Astrocyte of the hippocampus (primary cell): ENCODE measurements at places on chromosomes 6 and 20.

GRCh38 chr20:43920797-43921196 is 6.1 kb downstream of the TOX2 start:
- DNase-seq = no peak

- DNase-seq = no peak
These were observed 50.0 kb upstream of the PLCB1 start for GRCh38 chr20:8082025-8082424.

GRCh38 chr20:59620860-59621505 is 16.6 kb downstream of the PHACTR3 start:
- DNase-seq = no peak

GRCh38 chr20:2859330-2860121 is 13.8 kb upstream of the PTPRA start:
- peak; percentile 50 for DNase-seq

- no peak for DNase-seq
These were observed 706 bp upstream of the SNX14 start for GRCh38 chr6:85594197-85594930.

GRCh38 chr6:169854813-169855212 is 103.4 kb downstream of the ERMARD start:
- no peak for DNase-seq

- DNase-seq = peak; percentile 34
These were observed 17.4 kb upstream of the PRDM13 start for GRCh38 chr6:99589290-99589672.

DNA sequence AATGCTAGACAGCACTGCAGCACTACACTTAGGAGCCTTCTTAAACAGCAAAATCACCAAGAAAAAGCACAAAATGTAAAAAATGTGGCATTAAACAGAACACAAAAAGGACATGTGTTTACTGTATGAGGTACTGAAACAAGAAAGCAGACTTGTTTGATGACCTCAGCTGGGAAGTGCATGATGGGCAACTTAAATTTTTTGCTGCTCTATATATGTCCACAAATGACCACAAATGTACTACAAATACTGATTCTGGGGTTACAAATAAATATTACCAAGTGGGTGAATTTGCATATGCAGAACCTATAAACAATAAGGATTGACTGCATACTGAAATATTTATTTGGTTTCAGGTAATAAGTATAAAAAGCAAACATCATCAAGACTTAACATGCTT is 13.1 kb downstream of the RAB23 start:
- no peak for DNase-seq

- no peak for DNase-seq
These were observed 17.5 kb downstream of the VAPB start for GRCh38 chr20:58406422-58407001.

- no peak for DNase-seq
These were observed 37.0 kb upstream of the PXDC1 start for GRCh38 chr6:3788408-3789017.

- DNase-seq = no peak
These were observed 33.4 kb upstream of the CCR6 start for GRCh38 chr6:167089243-167090142.

DNA sequence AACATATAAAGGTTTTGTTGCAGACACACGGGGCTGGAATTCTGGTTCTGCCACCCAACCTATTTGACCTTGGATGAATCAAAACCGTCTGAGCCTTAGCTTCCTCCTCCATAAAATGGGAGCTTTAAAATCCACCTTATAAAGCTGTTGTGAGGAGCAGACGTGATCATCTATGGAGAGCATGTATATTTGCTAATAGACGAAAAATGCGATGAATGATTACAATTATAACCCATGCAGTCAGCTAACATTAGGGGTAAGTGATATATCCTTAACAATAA is 586 bp upstream of the NUP153 start:
- no peak for DNase-seq

GRCh38 chr6:4008324-4009047 is 70.5 kb downstream of the FAM217A start:
- peak; percentile 72 for DNase-seq

GRCh38 chr6:169792306-169793015 is 41.0 kb downstream of the ERMARD start:
- no peak for DNase-seq

DNA sequence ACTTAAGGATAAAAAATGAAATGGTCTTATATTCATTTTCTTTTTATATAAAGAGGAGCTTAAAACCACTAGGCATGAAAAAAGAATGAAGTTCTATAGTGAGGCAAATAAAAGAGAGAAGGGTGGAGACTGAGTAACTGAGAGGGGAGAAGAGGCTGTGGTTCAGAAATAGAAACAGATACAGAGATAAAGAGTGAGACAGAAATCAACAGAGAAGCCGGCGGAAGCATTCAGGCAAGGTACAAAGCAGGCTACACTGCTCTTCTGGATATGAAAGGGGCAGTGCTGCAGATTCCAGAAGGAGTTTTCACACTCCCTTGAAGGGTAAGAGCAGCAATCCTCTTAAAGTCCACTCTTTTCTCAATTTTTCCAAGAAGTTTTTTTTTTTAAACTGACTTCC is 29.9 kb downstream of the NFATC2 start:
- DNase-seq = no peak

- DNase-seq = peak; percentile 14
These were observed 79.5 kb downstream of the CDH4 start for GRCh38 chr20:61331543-61331942.

DNA sequence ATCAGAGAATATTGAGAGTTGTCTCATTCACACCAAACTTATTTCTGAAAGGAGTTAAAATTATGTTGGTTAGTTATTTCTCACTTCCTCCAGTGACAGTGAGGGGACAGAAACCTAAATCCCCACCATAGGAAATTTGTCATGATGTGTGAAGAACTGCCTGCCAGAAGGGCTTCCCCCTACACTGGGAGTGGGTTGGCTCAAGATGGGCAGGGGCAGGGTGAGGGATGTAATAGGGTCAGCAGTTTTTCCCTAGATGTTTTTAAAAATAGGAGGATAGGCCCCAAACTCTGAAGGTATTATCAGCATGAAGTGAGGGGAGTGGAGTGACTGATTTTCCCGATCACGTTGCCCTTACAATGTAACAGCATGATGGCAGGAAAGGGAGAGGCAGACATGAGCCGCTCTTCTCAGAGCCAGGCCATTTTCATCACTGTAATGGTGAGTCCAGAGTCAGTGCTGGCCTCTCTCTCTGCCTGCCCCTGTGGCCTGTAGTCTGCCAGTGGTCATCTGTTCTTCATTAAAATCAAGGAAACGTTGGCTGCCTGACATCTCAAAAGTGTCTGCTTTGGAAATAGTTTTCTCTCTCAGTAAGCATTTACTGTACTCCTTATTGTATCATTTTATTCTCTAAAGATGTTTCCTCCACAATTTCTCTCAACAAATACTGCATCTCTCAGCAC is 59.8 kb upstream of the SYNJ2 start:
- no peak for DNase-seq

- no peak for DNase-seq
These were observed 96.1 kb downstream of the VEGFA start for GRCh38 chr6:43865932-43866645.

- no peak for DNase-seq
These were observed 214.8 kb upstream of the GRIK2 start for GRCh38 chr6:101178748-101179147.

DNA sequence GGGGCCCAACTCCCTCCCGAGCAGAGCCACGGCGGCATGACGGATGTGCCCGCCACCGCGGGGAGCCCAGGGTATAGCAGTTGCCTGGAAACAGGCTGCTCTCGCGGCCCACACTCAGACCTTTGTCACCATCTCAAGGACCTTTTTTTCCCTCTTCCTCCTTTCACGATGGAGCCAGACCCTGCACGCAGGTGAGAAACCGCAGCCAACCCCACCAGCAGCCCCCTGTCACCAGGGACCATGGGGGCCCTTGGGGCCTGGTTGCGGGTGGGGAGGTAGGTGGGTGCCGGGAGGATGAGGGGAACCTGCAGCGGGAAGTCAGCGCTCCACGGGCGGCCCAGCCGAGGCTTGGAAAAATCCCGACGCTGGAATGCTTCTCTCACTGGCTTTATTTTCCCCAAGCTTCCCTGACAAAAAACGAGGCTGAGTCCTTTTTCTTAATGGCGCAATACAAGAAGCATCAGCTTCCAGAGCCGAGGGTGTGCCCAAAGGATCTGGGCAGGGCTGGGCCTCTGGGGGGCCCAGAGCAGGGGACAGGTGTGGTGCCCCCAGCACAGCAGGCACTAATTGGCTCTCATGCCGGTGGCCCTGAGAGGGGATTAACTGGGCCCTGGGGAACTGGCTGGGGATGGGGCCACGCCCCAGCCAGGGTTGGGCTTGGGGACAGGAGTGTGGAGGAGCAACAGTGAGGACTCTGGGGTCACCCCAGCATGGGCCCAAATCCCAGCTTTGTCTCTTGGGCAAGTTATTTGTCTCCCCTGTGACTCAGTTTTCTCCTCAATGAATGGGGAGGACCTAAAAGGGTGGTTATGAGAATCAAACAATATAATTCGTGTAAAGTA is 23.9 kb downstream of the NOL4L start:
- no peak for DNase-seq

- DNase-seq = no peak
These were observed 123.3 kb upstream of the MLN start for GRCh38 chr6:33927112-33927511.

- DNase-seq = no peak
These were observed 62.5 kb upstream of the PHACTR1 start for GRCh38 chr6:12654107-12654506.

- DNase-seq = no peak
These were observed 304.9 kb upstream of the RNF24 start for GRCh38 chr20:4320291-4320690.

DNA sequence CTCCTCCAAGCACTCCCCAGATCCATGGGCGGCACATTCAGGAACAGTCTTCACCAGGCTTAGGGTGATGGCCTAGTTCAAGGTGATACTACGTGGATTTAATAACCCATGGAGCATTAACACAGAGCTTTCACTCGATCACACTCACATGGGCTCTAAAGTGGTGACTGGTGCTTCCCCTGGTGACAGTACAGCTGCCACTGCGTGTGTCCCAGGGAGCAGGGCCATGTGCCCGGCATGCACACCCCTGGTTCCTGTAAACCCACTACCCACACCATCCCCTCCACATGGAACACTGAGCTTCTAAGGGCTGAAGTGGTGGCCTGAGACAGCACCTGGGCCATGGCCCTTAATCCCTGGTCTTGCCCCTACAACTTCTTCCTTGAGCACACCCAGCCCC is 27.8 kb upstream of the APMAP start:
- no peak for DNase-seq

DNA sequence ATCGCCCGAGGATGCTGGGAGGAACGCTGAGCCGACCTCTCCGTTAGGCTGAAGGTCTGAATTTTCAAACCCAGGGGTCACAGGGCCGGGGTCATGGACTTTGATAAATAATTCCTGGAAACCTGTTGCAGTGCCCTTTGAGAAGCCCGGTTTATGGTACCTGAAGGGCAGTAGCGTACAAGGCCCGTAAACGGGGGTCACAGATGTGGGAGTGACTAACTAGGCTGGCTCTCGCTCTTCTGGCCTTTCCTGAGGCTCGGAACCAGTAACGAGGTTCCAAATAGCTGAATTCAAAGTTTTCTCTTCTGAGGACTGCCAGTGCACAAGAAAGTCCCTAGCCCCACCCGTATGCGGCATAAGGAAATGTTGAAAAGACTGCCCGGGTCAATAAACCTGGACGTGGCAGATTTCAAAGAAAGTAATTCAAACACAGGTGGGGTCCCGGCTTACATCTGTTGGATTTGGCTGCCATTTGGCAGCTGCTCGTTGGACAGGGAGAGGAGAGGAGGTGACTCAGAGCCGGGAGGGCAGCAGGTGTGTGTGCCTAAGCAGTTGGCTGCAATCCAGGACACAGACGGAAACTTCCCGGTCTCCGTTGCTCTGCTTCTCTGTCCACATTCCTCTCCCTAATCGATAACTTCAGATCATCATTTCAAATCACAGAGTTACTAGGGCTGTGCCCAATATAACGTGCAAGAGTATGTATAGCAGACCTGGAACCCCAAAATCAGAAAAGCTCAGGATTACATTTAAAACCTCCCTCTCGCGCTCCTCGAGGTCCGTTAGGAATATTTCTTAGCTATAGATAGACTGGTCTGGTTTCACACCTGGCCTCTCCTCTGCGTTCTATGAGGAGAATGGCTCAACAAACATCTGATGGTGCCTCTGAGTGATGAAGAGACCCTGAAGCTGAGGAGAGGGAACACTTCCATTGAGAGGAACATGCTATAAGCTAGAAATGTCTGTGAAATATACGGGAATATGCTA is 765 bp upstream of the GMDS start:
- DNase-seq = peak; percentile 64

DNA sequence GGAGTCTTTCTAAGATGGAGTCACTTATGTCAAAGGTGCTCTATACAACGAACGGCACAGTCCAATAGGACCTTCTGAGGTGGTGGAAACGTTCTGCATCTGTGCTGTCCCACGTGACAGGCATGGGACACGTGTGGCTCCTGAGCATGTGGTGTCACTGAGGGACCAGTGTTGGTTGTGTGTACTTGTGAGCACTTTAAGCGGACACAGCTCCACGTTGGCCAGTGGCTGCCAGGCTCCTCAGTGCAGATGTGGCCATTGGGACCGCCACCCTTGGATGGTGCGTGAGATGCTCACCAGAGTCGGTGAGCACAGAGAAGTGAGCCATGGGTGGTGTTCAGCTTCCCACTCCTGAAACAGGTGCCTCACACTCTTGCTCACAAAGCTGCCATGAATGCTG is 110.0 kb downstream of the SYNDIG1 start:
- no peak for DNase-seq
